ELF-1 (cell line): ENCODE measurements at places on chromosomes 6 and 20.
A peak's percentile ranks its signal among the peaks of the same experiment; 100 is the strongest.

DNA sequence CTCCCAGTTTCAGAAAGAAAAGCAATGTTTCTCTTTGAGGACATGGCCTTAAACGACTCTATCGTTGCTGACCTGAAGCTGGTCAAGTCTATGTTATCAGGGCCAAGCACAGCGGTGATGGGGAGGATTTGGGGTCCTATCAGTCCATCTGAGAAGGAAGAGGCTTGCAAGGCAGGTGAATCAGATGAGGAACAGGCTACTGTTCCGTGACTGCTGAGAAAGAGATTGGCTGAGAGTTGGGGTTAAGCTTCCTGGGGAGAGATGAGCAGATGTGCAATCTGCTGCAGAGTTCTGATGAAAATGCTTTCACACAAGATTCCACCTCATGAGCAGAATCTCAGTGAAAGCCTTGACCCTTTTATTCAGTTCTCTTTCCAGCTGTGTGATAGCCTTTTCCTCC lies 168.3 kb upstream of the STMND1 start:
- no peak for DNase-seq

DNA sequence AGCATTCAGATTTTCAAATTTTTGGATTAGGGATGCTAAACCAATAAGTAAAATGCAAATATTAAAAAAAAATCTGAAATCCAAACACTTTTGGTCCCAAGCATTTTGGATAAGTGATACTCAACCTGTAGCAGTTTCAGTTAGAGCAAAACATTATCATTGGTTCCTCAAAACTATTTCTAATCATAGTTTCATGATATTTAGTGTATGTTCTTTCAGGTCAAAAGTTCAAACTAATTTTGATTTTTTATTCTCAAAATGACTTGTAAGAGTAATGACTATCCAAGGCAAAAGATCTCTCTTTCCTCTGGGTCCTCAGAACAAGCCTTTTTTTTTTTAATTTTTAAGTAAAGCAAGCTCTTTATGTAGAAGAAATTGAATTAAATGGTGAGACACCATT lies 64.0 kb upstream of the TFB1M start:
- no peak for DNase-seq

- DNase-seq, result no peak
Measured at GRCh38 chr6:118489990-118490389, 58.1 kb upstream of the PLN start.

GRCh38 chr20:53975761-53976160 lies 94.6 kb downstream of the BCAS1 start:
- DNase-seq, result no peak

DNA sequence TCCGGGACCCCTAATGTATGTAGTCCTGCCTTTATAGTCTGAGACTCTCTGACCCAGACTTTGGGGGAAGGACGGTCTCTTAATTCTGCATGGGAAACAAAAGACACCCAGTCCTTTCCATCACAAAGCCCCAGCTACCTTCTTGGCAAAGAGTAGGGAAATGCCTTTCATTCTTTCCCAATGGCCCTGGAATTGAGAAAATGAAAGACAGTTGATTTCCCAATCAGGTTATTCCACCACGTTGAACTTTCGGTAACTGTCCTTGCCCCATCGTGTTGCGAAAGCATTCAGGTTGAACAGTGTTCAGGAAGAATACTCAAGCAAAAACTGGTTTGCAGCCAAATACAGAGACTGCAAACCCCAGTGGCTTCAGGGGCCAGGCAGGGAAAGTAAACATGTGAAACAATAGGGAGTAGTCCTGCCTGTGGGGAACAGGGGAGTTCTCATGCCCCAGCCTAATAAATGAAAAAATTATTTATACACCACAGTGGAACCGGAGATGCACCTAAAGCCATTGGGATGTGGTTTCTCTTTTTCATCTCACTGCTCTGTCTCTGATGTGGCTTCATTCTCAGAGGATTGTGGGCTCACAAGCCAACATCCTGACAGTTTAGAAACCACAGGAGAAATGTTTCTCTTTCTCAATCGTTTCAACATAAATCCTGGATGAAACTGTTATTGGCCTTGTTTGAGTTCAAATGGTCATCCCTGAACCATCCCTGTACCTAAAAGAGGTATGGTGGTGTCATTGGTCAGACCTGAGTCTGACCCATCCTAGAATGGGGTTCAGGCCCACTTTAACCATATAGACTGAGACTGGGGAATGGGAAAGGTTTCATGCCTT lies 44.2 kb upstream of the SLC9A8 start:
- peak; percentile 74 for DNase-seq
